ENCODE measurements at places on chromosomes 3 and 15. TPM values are rescaled to one million over a fixed set of nuclear protein-coding genes. Genes with fewer than 3 reads are reported as not detected.

HHATL gene
- not detected for total RNA-seq

KCNAB1 gene
- total RNA-seq = 1.2 TPM

MITF gene
- total RNA-seq = 46.4 TPM

CPNE4 gene
- not detected for total RNA-seq

Data from articular chondrocyte of knee joint (primary cell).